ENCODE measurements at places on chromosomes 6 and 20. TPM values are rescaled to one million over a fixed set of nuclear protein-coding genes. Genes with fewer than 3 reads are reported as not detected.

- H3K27me3 ChIP-seq, result no peaks in the 10 kb centered on the region
- no peaks in the 10 kb centered on the region for H3K36me3 ChIP-seq
- peak; percentile 70 for DNase-seq
- H3K4me3 ChIP-seq, result no peak overlapping the region
- peak overlapping the region; percentile 73 for H3K27ac ChIP-seq
Observed at GRCh38 chr20:32285621-32286371, 8.3 kb downstream of the KIF3B start.

- H3K27ac ChIP-seq, result no peak overlapping the region
- H3K4me1 ChIP-seq, result peaks cover 7% of the 10 kb centered on the region
- no peak for DNase-seq
- no peaks in the 10 kb centered on the region for H3K36me3 ChIP-seq
- no peaks in the 10 kb centered on the region for H3K27me3 ChIP-seq
Observed at GRCh38 chr6:131210469-131210868, 75.2 kb downstream of the AKAP7 start.

DNA sequence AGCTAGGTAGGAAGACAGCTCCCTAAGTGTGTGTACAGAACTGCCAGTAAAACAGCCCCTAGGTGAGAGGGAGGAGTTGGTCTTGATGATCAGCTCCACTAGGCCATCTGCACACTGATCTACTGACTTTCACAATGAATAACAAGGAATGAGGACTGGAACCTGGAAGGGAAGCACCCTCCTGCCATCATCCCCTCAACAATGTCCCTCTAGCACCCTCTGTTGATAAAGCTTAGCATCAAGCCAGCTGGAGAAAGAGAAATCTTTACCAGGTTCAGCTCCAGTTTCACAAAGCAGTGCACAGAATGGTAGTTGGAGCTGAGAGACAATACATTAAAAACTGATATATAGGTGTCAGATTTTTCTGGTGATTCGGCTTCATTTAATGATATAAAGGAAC lies 57.2 kb upstream of the IRAK1BP1 start:
- H3K4me3 ChIP-seq, result no peak overlapping the region
- H3K36me3 ChIP-seq, result no peaks in the 10 kb centered on the region

PGBD1 gene
- polyA plus RNA-seq, result 3.2 TPM

DNA sequence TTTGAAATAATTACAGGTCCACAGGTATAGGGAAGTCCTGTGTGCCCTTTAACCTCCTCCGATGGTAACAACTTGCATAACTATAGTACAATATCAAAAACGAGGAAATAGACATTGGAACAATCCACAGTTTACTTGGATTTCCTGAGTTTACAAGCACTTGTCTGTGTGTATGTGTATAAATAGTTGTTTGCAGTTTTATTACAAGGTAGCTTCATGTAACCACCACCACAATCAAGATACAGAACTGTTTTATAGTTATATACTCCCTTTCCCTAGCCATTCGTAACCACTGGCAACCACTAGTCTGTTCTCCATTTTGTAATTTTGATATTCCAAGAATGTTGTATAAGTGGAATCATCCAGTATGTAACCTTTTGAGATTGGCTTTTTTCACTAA lies 9.1 kb downstream of the FBXO9 start:
- no peak overlapping the region for H3K4me3 ChIP-seq
- DNase-seq, result no peak
- H3K36me3 ChIP-seq, result peaks cover 13% of the 10 kb centered on the region
- no peaks in the 10 kb centered on the region for H3K4me1 ChIP-seq

DNA sequence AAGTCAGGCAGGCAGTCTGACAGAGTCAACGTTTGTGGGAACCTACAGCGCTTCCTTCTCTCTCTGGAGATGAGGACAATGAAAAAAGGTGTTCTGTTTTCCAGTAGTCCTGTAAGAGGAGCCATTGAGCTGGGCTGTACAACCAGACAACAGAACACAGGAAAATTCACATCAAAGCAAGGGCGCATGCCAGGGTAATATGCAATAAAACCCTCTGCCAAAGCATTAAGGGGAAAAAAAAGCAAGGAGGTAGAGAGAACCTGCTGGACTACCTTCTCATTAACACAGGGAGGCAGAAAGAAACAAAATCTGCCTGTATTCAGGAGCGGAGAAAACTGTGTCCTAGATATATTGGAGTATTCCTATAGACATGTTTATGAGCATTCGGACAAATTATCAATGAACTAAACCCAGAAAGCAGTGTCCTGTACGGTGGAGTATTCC lies 1.3 kb downstream of the RNF24 start:
- H3K27ac ChIP-seq, result no peak overlapping the region
- no peaks in the 10 kb centered on the region for H3K4me1 ChIP-seq
- no peaks in the 10 kb centered on the region for H3K27me3 ChIP-seq
- no peaks in the 10 kb centered on the region for H3K36me3 ChIP-seq

XKR7 gene
- polyA plus RNA-seq, result 0.37 TPM

DNA sequence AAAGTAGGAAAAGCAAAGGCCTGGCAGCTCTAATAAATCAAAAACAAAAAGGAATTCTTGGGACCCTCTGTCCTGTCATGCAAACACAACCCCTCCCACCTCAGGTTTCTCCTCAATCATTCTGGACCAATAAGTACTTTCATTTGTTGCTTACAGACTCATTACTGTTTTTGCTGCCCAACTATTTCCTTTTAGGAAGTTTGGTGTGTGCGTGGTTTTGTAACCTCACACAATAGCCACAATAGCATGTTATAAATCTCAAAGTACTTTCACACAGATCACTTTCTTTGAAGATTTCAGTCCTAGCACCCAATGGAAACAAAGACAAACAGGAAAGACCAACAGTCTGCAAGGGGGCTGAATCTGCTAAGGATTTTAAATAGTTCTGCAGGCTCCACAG lies 4.5 kb downstream of the MRPL14 start:
- no peaks in the 10 kb centered on the region for H3K27me3 ChIP-seq
- DNase-seq, result no peak
- no peak overlapping the region for H3K4me3 ChIP-seq
- H3K4me1 ChIP-seq, result peaks cover 9% of the 10 kb centered on the region
- no peaks in the 10 kb centered on the region for H3K36me3 ChIP-seq

- no peaks in the 10 kb centered on the region for H3K36me3 ChIP-seq
- no peak overlapping the region for H3K27ac ChIP-seq
- H3K27me3 ChIP-seq, result no peaks in the 10 kb centered on the region
- H3K4me1 ChIP-seq, result no peaks in the 10 kb centered on the region
Observed at GRCh38 chr6:147468634-147469033, 39.9 kb upstream of the SAMD5 start.

CDK5RAP1 gene
- polyA plus RNA-seq, result 32.0 TPM

DNA sequence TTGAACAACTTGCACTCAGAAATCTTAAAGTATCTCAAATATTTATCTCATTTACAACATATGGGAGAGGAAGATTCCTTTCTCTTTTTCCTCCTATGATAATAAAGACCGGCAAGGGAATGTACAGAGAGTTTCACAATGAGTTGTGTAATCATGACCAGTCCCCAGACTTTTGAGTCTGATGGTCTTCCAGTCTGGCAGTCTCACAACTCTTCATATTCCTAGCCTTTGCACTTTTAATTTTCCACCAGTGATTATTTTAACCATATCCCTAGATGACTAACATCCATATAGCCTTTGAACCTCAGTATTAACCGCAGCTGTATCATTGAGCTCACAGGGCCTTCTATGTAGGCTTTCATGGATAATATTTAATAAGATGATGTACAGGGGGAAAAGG lies 278.5 kb downstream of the KHDC1L start:
- no peak overlapping the region for H3K4me3 ChIP-seq
- H3K36me3 ChIP-seq, result no peaks in the 10 kb centered on the region
- H3K4me1 ChIP-seq, result no peaks in the 10 kb centered on the region
- no peaks in the 10 kb centered on the region for H3K27me3 ChIP-seq
- no peak for DNase-seq
- no peak overlapping the region for H3K27ac ChIP-seq

DNA sequence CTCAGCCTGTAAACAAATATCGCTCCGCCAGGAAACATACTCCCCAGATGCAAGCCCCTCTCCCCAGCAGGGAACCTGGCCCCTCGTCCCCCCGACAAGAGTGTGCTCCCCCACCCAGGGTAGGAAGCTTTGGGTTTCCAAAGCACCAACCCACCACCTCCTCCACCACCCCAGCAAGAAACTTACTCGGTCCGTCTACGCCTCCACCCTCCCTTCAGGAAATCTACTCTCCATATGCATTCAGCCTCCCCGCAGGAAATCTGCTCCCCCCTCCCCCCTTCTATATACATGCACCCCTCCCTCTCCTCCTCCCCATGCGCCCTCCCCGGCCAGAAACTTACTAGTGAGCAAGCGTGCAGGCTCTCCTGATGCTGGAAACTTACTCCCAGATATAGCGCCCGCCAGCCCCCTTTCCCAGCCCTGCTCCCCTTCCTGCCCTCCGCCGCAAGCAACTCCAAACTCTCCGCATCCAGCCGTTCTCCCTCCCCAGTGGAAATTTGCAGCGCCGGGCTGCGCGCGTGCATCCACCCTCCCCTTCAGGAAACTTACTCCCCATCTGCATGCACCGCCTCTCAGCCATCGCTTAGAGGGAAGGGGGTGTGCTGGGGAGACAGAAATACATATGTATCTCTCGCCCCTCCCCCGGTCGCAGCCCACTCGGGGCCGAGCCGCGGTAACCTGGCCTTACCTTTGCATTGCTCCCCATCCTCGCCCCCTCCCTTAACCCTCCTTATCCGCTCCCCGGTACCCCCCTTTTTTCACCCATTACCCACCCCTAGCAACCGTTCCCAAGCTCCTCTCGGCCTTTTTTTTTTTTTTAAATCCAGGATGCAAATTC lies at the start of gene TRERF1:
Gene TRERF1 (minus strand): TSS at position 594 of the 838 bp plus-strand sequence. CDS start 182,336 bp downstream, outside the sequence.
- peak within 1 kb of the TSS; percentile 85 for H3K4me3 ChIP-seq
- peak within 1 kb of the TSS; percentile 88 for H3K27ac ChIP-seq
- DNase-seq, result peak; percentile 77
- H3K4me1 ChIP-seq, result no peaks in the 10 kb centered on the region
- H3K36me3 ChIP-seq, result no peaks in the 10 kb centered on the region
